ENCODE measurements at places on chromosomes 5 and 9.

- no peak for DNase-seq
Measured at GRCh38 chr9:114375386-114376175, 12.2 kb downstream of the AKNA start.

GRCh38 chr5:168302785-168303184, 11.3 kb downstream of the WWC1 start:
- DNase-seq: no peak

GRCh38 chr9:127194881-127195713, 69.5 kb upstream of the GARNL3 start:
- no peak for DNase-seq

- no peak for DNase-seq
Measured at GRCh38 chr5:387491-388265, 55.3 kb upstream of the EXOC3 start.

DNA sequence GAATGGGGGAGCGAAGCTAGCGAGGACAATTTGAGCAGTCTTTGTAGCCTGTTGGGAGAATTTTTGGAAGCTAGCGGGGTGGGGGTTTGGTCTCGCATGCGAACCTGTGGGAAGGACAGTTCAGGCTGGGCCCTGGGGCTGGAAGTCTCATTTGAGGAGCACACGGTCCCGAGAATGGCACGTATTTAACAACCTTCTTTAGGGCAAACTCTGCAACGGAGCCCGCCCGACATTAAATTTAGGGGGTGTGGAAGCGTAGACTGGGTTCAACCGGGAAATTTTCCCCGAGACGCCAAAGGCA, 35.2 kb upstream of the NFIB start:
- DNase-seq: no peak

GRCh38 chr9:130421802-130422276, 22.9 kb upstream of the ASS1 start:
- no peak for DNase-seq

- no peak for DNase-seq
Measured at GRCh38 chr9:76445976-76446375, 13.0 kb upstream of the GCNT1 start.

- no peak for DNase-seq
Measured at GRCh38 chr9:105693435-105694189, 729 bp upstream of the TMEM38B start.

- DNase-seq: no peak
Measured at GRCh38 chr5:58544195-58544594, 38.7 kb upstream of the RAB3C start.

- DNase-seq: no peak
Measured at GRCh38 chr5:126954981-126955380, 75.4 kb downstream of the MARCHF3 start.

DNA sequence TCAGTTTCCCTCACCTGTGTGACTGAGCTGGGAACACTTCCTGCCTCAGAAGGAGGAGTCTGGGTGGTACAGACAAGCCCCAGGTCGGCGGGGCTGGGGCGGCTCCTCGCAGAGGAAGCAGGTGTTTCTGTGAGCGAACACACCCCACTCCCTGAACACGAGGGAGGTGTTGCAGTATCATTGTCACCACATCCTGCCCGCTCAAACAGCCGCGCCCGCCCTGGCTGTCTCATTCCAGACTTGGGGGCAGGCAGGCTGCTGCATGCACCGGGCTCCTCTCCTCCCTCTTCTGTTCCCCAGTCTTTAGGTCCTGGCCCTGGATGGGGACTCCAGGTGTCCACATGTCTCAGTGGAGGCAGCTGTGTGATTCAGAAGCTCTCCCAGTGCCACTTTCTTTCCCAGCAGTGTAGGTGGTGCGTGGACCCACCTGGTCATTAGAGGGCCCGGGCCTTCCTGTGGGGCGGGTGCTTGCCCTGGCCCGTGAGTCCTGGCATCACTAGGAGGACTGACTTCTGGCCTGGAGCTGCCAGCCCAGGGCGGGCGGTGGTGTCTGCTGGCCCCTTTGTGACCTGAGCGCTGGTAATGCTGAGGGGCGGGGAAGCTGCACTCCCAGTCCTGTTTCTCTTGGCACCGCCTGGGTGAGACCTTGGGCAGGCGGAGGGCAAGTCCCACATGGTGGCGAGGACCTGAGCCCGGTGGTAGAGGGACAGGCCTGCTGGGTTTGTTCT, 18.3 kb upstream of the PHYHD1 start:
- no peak for DNase-seq

DNA sequence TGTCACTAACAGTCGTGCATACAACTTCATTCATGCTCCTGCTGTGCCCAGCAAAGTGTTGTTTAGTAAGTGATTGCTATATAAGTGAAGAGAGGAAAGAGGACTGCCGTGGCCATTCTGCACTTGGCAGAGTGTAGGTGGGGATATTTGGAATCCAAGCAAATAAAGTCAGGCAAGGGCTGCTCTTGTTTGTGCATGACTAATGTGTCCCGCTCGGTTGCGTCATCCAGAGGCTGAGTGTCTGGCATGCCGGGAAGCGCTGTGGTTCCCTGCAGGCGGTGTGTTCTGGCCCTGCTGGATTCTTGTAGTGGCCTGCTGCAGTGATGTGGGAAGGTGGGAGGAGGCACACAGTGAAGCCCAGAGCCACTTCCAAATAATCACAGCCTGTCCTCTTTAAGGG, 136.9 kb upstream of the ANKH start:
- DNase-seq: no peak
